ENCODE measurements at places on chromosomes 7 and 10. TPM values are rescaled to one million over a fixed set of nuclear protein-coding genes. Genes with fewer than 3 reads are reported as not detected.
A peak's percentile ranks its signal among the peaks of the same experiment; 100 is the strongest.

DNA sequence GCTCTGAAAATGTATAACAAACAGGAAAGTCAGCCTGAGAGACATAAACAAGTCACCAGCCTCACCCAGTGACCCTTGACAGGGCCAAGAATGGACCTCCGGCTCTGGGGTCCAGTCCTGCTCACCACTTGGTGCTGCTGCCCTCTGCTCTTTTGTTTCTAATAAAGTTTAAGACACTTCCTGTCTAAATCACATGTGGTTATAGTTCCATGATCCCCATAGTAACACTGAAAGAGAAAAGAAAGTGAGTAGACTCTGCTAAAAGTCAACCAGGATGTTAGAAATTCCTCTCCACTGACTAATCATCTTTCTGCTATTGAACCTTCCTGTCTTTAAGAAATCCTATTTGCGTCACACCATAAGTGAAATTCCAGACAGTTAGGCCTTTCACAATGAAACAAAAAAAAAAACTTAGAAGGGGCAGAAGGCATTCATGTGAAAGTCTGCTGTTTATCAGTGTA is 179.2 kb upstream of the BET1 start:
- peak overlapping the region; percentile 87 for H3K27ac ChIP-seq
- no peaks in the 10 kb centered on the region for H3K36me3 ChIP-seq
- no peaks in the 10 kb centered on the region for H3K27me3 ChIP-seq
- no peak for DNase-seq

GRCh38 chr10:69179089-69179742 is 818 bp upstream of the SUPV3L1 start:
- no peaks in the 10 kb centered on the region for H3K36me3 ChIP-seq
- no peaks in the 10 kb centered on the region for H3K4me1 ChIP-seq
- DNase-seq, result no peak
- no peaks in the 10 kb centered on the region for H3K27me3 ChIP-seq

- no peaks in the 10 kb centered on the region for H3K27me3 ChIP-seq
- no peak for DNase-seq
- H3K4me1 ChIP-seq, result no peaks in the 10 kb centered on the region
- no peaks in the 10 kb centered on the region for H3K36me3 ChIP-seq
- no peak overlapping the region for H3K4me3 ChIP-seq
- H3K27ac ChIP-seq, result no peak overlapping the region
Observed at GRCh38 chr7:12942609-12943008, 255.2 kb downstream of the ARL4A start.

Gene UTF1
- total RNA-seq, result not detected

All from tibial nerve (tissue), 4 donors.